ACHN (cell line): ENCODE measurements at places on chromosomes 5 and 9.

DNA sequence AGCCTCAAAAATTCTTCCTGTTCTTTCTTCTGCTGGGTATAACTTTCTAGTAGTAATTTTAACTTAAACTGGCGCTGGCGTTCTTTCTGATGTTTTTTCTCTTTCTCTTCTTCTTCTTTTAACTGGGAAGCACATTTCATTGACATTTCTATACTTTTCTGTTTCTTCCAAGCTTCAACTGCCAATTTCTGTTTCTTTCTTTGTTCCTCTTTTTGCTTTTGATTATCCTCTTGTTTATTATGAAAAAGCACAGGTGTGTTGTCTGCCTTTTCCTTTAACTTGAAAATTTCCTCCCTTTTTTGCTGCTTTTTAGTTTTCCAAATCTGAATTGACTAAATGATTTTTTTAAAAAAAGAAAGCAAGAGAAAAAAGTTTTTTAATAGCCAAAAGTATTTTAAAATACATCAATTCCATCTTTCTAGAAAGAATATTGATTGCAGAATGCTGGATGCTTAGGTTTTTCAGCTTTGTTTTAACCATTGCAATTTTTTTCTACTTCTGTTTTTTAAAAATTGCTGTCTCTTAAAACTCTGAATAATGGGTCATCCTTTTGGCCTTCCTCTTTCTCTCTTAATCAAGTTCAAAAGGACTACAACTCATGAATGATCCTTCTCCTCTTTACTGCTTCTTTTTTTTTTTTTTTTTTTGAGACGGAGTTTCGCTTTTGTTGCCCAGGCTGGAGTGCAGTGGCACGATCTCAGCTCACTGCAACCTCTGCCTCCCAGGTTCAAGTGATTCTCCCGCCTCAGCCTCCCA, 8.8 kb upstream of the PGGT1B start:
- DNase-seq = no peak

- DNase-seq = peak; percentile 33
Observed at GRCh38 chr5:142894749-142895148, 124.6 kb downstream of the ARHGAP26 start.

DNA sequence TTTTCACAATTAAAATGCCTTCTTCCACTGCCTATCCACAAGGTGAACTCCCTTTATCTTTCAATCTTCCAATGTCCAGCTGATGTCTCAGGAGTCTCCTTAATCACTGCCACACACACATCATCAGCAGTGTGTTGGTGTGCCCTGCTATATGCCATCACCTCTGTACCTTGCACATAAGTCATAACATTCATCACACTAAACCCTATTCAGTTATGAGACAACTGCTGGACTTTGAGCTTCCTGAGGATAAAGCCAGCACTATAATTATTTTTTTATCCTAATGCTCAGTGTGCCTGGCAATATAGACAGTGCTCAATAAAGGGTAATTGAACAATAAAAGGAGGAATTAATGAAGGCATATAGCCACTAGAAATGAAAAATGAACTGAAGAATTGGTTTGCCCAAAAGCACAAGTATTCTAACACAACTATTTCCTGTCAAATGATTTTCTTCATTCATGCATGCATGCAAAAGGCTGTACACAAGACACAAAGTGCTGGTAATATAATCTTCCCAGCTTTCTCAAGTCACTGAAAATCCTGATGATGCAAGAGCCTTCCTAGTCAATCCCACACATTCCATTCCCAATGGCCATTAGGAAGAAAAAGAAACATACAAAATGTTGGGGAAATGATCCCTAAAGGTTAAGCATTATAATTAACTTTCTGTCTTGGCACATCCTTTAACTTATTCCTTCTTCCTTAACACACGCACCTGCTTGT, 32.4 kb downstream of the LPAR1 start:
- DNase-seq = no peak

- no peak for DNase-seq
Observed at GRCh38 chr5:154138701-154139100, 51.8 kb upstream of the GALNT10 start.

GRCh38 chr5:132479111-132479951, 11.2 kb downstream of the IRF1 start:
- no peak for DNase-seq
